ENCODE measurements at places on chromosomes 2 and 18.

GRCh38 chr18:39701839-39702238, 2136.2 kb upstream of the CELF4 start:
- H3K4me1 ChIP-seq = no peaks in the 10 kb centered on the region
- no peak overlapping the region for H3K4me3 ChIP-seq
- no peaks in the 10 kb centered on the region for H3K27me3 ChIP-seq
- H3K27ac ChIP-seq = no peak overlapping the region
- H3K36me3 ChIP-seq = no peaks in the 10 kb centered on the region

- no peaks in the 10 kb centered on the region for H3K4me1 ChIP-seq
- H3K27ac ChIP-seq = no peak overlapping the region
- H3K4me3 ChIP-seq = no peak overlapping the region
- DNase-seq = no peak
- no peaks in the 10 kb centered on the region for H3K27me3 ChIP-seq
- no peaks in the 10 kb centered on the region for H3K36me3 ChIP-seq
Observed at GRCh38 chr2:209600341-209601171, 171.1 kb upstream of the UNC80 start.

GRCh38 chr2:112779598-112779997, 4.7 kb downstream of the IL1A start:
- peaks cover 4% of the 10 kb centered on the region for H3K4me1 ChIP-seq
- no peaks in the 10 kb centered on the region for H3K36me3 ChIP-seq
- no peak overlapping the region for H3K4me3 ChIP-seq
- no peaks in the 10 kb centered on the region for H3K27me3 ChIP-seq
- no peak overlapping the region for H3K27ac ChIP-seq

- no peak for DNase-seq
- H3K27me3 ChIP-seq = no peaks in the 10 kb centered on the region
- no peaks in the 10 kb centered on the region for H3K36me3 ChIP-seq
- H3K27ac ChIP-seq = no peak overlapping the region
- H3K4me3 ChIP-seq = no peak overlapping the region
Observed at GRCh38 chr18:22552899-22553460, 135.3 kb upstream of the CTAGE1 start.

- H3K36me3 ChIP-seq = peaks cover 17% of the 10 kb centered on the region
- no peaks in the 10 kb centered on the region for H3K27me3 ChIP-seq
- DNase-seq = no peak
- H3K4me1 ChIP-seq = no peaks in the 10 kb centered on the region
- H3K4me3 ChIP-seq = no peak overlapping the region
Observed at GRCh38 chr18:21820033-21820810, 79.6 kb downstream of the MIB1 start.

DNA sequence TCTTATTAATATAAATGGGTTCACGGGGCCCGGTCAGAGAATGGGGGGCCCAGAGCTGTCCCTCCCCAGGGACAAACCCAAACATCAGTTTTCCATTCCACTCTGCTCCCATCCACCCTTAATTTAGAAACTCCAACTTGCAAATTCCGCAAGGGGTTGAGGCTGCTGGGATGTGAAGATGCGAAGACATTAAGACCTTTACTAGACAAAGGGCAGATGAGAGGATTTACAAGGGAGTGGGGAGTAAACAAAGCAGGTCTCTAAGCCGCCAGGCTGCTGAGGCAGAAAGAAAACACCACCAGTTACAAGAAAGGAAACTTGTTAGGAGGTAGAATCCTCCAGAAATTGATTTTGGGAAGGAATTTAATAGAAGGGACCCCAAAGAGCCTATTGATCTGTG, 33.1 kb downstream of the MARCO start:
- H3K36me3 ChIP-seq = no peaks in the 10 kb centered on the region
- H3K27ac ChIP-seq = no peak overlapping the region
- H3K27me3 ChIP-seq = no peaks in the 10 kb centered on the region
- no peak overlapping the region for H3K4me3 ChIP-seq
- H3K4me1 ChIP-seq = no peaks in the 10 kb centered on the region
- DNase-seq = no peak

GRCh38 chr2:181378491-181378890, 78.7 kb upstream of the ITGA4 start:
- no peaks in the 10 kb centered on the region for H3K36me3 ChIP-seq
- no peak for DNase-seq
- no peaks in the 10 kb centered on the region for H3K4me1 ChIP-seq
- no peak overlapping the region for H3K27ac ChIP-seq
- H3K27me3 ChIP-seq = no peaks in the 10 kb centered on the region

- H3K4me3 ChIP-seq = peak overlapping the region; percentile 41
- peaks cover 18% of the 10 kb centered on the region for H3K4me1 ChIP-seq
- peak; percentile 32 for DNase-seq
- no peaks in the 10 kb centered on the region for H3K27me3 ChIP-seq
- peak overlapping the region; percentile 29 for H3K27ac ChIP-seq
Observed at GRCh38 chr2:11829947-11830707, 83.7 kb downstream of the LPIN1 start.

- no peak overlapping the region for H3K27ac ChIP-seq
Observed at GRCh38 chr2:71804281-71804751, 343.3 kb downstream of the CYP26B1 start.

DNA sequence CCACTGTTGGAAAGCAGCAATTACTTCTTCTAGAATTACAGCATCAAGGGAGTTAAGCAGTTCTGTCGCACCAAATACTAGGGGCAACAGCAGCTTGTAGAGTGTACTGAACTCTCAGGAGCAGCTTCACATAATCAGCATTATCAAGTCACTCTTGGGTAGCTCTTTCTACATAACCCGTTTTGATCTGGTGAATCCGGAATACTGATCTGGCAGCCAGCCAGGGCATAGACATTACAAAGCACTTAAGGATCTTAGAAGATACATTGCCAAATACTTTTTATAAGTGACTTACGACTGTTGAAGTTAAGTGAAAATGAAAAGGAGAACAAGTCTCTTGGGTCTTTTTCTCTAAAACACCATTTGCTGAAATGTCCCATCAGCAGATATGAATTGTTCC, 73.2 kb upstream of the NETO1 start:
- H3K36me3 ChIP-seq = no peaks in the 10 kb centered on the region
- H3K4me1 ChIP-seq = no peaks in the 10 kb centered on the region
- H3K27ac ChIP-seq = no peak overlapping the region
- H3K4me3 ChIP-seq = no peak overlapping the region

- DNase-seq = no peak
- H3K27me3 ChIP-seq = no peaks in the 10 kb centered on the region
- H3K4me1 ChIP-seq = no peaks in the 10 kb centered on the region
- H3K36me3 ChIP-seq = no peaks in the 10 kb centered on the region
- no peak overlapping the region for H3K27ac ChIP-seq
Observed at GRCh38 chr18:8174771-8175170, 434.5 kb upstream of the RAB12 start.

GRCh38 chr18:1627494-1627893, 722.8 kb downstream of the ADCYAP1 start:
- no peaks in the 10 kb centered on the region for H3K4me1 ChIP-seq
- H3K4me3 ChIP-seq = no peak overlapping the region
- no peak for DNase-seq
- H3K27ac ChIP-seq = no peak overlapping the region

DNA sequence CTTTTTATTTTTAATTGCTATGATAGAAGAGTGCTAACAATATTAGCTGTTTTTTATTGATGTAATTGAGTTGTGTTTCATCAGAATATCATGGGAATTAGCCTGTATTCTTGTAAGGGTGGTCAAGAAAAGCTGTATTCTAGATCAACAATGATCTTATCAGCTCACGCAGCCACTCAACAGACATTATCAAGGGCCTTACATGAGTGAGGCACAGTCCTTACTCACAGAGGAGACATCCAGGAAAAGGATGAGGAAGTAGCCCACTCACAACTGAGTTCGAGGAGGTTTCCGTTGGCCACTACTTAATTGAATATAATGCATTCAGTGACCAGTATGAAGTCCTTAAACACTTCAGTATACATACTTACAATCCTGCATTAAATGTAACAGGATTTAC, 152.5 kb downstream of the AFF3 start:
- H3K4me3 ChIP-seq = no peak overlapping the region
- H3K27ac ChIP-seq = no peak overlapping the region
- no peak for DNase-seq
- no peaks in the 10 kb centered on the region for H3K4me1 ChIP-seq
- no peaks in the 10 kb centered on the region for H3K27me3 ChIP-seq

DNA sequence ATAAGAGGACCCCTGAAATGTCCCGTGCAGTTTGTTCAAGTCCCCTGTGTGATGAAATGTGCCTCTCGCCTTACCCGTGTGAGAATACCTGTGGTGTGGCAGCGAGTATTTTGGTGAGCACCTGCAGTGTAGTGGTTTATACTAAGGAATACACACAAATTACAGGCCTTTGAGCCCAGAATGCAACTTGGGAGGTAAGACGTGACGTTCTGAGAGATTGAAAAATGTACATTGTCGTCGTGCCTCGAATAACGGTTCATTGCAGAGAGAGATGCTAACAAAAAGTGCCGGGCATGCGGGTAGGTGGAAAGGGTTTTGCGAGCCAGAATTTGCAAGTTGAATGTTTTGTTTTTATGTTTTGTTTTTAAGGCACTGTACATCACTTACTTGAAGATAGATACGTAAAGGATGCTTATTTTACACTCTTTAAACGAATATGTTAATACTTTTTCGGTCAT, 867 bp downstream of the RBBP8 start:
- H3K27me3 ChIP-seq = no peaks in the 10 kb centered on the region
- H3K27ac ChIP-seq = peak overlapping the region; percentile 76
- peak overlapping the region; percentile 68 for H3K4me3 ChIP-seq
- peaks cover 4% of the 10 kb centered on the region for H3K4me1 ChIP-seq
- H3K36me3 ChIP-seq = no peaks in the 10 kb centered on the region

All from effector memory CD4-positive, alpha-beta T cell (primary cell).